Right atrium auricular region (tissue), 2 donors: ENCODE measurements at places on chromosomes 2 and 18. TPM values are rescaled to one million over a fixed set of nuclear protein-coding genes. Genes with fewer than 3 reads are reported as not detected.

DNA sequence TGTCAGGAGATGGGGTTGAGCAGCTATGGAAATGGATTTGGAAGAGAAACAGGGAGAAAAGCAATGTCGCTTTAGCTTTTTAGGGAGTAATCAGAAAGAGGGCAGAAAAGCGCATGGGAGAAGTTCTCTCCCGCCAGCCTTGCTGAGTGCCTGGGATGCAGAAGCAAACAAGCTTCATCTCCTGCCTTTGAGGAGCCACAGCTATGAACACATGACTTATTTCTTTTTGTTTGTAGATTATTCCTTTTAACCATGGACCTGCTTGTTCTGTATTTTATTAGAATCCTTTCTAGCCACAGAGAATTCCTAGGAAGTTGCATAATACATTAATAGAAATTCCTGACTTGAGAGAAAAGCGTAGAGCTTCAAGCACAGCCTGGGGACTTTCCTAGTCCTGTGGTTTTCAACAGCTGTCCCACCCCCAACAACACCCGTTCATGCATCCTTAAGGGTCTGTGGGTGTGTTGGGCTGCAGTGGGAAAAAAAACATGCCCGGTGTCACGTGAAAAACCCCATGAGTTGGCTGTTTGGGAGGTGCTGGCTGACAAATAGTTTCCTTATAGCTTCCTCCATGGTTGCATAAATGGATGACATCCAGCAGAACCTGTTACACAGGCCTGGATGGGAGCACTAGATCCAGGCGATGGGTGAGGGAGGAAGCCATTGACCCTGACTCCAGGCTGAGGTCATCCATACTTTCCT is 14.9 kb downstream of the SLC9A4 start:
- DNase-seq: no peak
- no peaks in the 10 kb centered on the region for H3K36me3 ChIP-seq
- no peak overlapping the region for H3K27ac ChIP-seq
- no peaks in the 10 kb centered on the region for H3K4me1 ChIP-seq

The RAD51AP2 gene
- 0.28 TPM for total RNA-seq

DNA sequence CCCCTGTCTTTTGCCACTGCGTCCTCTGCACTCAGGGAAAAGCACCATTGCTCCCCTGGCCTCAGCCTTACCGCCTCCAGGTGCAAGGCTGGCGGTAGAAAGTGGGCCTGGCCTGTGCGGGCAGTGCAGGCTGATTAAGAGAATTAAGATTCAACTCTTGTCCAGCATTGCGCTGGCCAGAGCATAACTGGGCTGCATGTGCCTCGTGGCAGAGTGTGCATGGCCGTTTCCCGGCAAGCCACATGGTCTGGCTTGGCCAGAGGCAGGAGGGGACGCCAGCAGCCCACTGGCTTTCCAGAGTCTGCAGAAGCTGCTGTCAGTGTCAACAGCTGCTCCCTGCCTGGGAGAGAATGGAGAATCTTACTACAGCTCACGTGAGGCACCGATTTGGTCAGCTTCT is 12.3 kb downstream of the NTSR2 start:
- no peaks in the 10 kb centered on the region for H3K27me3 ChIP-seq
- no peak overlapping the region for H3K27ac ChIP-seq
- DNase-seq: no peak
- no peaks in the 10 kb centered on the region for H3K36me3 ChIP-seq
- H3K4me3 ChIP-seq: no peak overlapping the region

GRCh38 chr2:15936277-15937104 is 3.9 kb upstream of the MYCN start:
- no peak overlapping the region for H3K27ac ChIP-seq
- H3K4me3 ChIP-seq: no peak overlapping the region
- no peak for DNase-seq
- H3K36me3 ChIP-seq: no peaks in the 10 kb centered on the region
- H3K27me3 ChIP-seq: peaks cover 4% of the 10 kb centered on the region

The SLC23A3 gene
- total RNA-seq: 0.33 TPM

The ASB18 gene
- 7.6 TPM for total RNA-seq

DNA sequence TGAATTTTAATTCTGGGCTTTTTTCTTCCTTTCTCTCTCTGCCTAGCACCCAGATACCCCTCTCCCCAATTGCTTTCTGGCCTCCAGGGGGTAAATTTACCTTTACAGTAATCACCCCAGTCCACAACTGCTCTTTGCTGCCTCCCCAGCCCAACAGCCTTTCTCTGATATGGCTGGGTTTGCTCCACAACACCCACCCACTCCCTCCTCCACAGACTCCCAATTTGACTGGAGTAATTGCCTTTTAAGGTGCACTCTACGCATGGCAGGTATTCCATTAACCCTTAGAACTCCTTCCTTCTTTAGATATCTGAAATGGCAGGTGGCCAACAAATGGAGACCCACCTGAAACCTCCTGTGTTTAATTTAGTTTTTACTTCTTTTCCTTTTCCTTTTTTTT is 3.6 kb downstream of the CELF4 start:
- no peak overlapping the region for H3K27ac ChIP-seq
- no peaks in the 10 kb centered on the region for H3K4me1 ChIP-seq
- H3K27me3 ChIP-seq: peaks cover 7% of the 10 kb centered on the region
- no peak for DNase-seq
- H3K4me3 ChIP-seq: no peak overlapping the region
- H3K36me3 ChIP-seq: no peaks in the 10 kb centered on the region

- H3K36me3 ChIP-seq: no peaks in the 10 kb centered on the region
- DNase-seq: no peak
- H3K4me3 ChIP-seq: no peak overlapping the region
Observed at GRCh38 chr2:49931241-49931640, 776.9 kb upstream of the FSHR start.

The AMER3 gene
- total RNA-seq: not detected
